Neural crest cell (in vitro differentiated cells): ENCODE measurements at places on chromosomes 5 and 9. TPM values are rescaled to one million over a fixed set of nuclear protein-coding genes. Genes with fewer than 3 reads are reported as not detected.

Gene ANXA2R
- total RNA-seq = 1.0 and 1.2 TPM in 2 replicates

Gene GARNL3
- total RNA-seq = 10.3 and 10.5 TPM in 2 replicates

Gene HMCN2
- total RNA-seq = 0.07 TPM in 1 of 2 replicates, not detected in the other

Gene GNE
- 24.6 and 25.8 TPM in 2 replicates for total RNA-seq

Gene TCF7
- total RNA-seq = 18.0 and 19.3 TPM in 2 replicates

Gene WDR31
- 3.5 and 3.6 TPM in 2 replicates for total RNA-seq

Gene MRRF
- total RNA-seq = 40.1 and 42.4 TPM in 2 replicates

Gene GTF3C5
- total RNA-seq = 105 and 108 TPM in 2 replicates
